ENCODE measurements at places on chromosomes 7 and 10.

DNA sequence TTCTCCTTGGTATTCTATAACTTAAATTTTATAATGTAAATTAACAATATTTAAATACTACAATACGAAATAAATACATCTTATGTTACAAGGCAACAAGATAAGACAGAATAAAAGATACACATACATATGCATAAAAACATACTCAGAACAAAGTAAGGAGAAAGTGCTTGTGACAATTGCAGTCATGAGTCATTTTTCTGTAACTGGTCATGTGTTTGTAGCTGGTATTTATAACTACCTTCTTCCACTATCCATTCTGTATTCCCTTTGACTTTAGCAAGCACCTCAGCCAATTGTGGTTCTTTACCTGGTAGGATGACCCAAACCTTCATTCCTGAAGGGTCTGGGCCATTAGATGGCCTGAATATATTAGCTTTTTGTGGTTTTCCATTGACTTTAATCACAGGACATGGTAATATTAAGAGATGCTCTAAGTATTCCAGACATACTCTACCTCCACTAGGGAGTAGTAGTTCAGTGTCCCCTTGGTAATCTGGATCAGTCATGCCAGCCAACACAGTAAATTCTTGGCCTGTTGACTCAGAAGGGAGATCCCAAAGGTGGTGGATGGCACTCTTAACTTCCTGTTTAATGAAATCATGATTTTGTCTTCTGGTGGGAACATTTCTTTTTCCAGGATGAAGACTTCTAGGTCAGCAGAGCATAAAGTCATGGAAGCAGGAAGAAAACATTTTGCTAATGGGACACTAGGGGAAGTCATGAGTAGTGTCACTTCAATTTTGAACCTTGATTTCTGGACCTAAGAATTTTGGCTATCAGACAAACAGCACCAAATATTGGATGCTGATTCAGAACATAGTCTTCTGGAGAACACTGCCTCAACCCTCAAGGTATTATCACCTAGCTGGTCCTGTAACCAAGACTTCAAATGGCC, 733.7 kb upstream of the IGFBP3 start:
- DNase-seq, result no peak

DNA sequence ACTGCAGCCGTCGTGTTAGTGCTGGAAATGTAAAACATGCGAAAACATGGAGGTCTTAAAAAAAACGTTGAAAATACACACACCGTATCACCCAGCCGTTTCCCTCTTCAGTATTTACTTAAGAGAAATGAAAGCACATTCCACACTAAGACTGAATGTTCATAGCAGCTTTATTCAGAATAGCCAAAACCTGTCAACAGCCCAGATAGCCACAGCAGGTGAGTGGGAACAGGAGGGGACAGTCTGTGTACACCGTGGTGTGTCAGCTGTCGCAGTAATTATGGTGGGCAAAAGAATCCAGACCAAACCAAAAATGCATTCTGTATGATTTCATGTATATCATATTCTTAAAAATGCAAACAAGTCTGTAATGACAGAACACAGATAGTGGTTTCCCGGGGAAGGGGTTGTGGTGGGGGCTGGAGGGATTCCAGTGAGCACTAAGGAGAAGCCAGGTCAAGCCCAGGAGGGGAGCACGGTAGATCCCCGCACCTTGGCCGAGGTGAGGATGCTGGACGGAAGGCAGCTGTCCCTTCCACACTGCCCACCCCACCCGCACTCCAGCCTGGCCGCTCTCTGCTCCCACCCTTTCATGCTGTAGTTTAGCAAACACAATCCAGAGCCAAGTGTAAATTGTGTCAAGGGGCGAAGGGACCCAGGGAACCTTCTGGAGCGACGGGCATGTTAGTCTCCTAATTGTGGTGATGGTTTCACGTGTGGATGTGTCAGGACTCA, 123.6 kb downstream of the NKX6-2 start:
- DNase-seq, result no peak

- no peak for DNase-seq
These were observed 22.3 kb downstream of the KLHDC10 start for GRCh38 chr7:130092598-130092997.

DNA sequence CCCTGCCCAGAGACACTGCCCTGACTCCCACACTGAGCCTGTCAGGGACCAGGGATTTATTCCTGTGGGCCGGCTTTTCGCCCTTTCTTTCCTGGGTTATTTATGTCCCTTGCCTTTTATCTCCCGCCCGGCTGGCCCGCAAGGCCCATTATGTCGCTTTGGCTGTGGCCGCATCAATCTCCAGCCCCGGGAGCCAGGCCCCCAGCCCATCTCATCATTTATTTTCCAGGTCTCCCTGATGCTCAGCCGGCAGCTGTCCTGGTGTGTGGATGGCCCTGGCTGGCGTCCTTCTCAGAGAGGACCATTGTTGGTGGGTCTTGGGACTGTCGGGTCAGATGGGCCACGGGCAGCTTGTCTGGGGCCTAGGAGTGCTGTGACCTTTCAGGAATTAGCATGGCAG, 82.3 kb downstream of the FAM241B start:
- DNase-seq, result no peak

GRCh38 chr7:114269714-114270113, 144.9 kb upstream of the FOXP2 start:
- no peak for DNase-seq

- DNase-seq, result no peak
These were observed 57.8 kb downstream of the MICU1 start for GRCh38 chr10:72567889-72568640.

GRCh38 chr7:139854124-139854511, 25.1 kb downstream of the TBXAS1 start:
- no peak for DNase-seq

- no peak for DNase-seq
These were observed 5.9 kb downstream of the HECW1 start for GRCh38 chr7:43118313-43118712.

- no peak for DNase-seq
These were observed 88.4 kb downstream of the FAS start for GRCh38 chr10:89078724-89079672.

- no peak for DNase-seq
These were observed 186.5 kb upstream of the SEMA3E start for GRCh38 chr7:83835424-83835823.

DNA sequence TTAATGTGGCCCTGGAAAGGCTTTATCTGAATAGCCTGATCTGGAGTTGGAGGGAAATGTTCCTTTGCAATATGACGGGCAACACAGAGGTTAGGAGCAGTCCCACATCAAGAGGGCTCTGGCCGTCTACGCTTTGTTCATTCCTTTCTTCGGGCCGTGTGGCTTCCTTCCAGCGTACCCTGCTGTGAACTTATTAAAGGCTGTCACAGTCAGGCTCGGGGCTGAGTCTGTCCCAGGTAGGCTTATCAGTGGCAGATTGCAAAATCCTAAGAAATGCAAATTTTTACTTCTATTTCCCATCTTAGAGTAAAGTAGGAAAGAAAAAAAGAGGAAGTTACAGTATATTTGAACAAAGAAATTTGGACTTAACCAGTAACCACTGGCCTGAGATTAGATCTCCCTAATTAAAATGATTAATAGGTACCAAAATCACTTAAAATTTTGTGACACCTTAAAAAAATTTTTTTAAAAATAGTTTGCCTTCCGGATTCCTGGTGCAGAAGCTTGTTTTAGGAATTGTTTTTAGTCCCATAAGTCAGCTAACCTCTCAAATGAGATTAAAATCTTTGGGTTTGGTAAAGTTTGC, 453.1 kb upstream of the MKI67 start:
- no peak for DNase-seq

DNA sequence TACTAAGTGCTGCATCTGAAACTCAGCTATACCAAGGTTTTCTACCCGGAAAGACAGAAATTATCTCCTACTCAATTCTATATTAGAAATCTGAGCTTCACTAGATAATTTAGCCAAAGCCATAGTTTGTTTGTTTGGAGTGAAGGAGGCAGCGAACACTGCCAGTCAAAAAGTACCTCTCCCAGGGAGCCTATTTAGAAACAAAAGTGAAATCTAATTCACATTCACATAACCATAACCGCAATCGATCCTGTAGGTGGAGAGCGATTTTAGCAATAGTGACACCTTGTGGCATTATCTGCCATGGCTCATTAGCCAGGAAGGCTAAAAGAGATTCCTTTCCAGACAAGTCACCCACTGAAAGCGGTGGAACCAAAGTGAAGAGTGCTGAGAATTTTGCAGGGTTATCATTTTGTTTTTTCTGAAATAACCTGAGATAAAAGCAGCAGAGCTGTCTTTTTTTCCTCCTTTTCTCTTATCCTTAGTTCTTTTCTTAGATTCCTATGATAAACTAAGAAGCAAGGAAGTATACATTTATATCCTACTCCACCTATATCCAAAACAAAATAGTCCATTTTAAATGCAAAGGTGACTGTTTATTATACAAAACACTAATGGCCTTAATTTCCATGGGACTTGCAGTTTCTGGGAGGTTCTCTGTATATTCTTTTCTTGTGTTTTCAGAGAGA, 83.7 kb upstream of the BET1 start:
- peak; percentile 7 for DNase-seq

GRCh38 chr10:69969977-69970376, 82.7 kb upstream of the MACROH2A2 start:
- no peak for DNase-seq

DNA sequence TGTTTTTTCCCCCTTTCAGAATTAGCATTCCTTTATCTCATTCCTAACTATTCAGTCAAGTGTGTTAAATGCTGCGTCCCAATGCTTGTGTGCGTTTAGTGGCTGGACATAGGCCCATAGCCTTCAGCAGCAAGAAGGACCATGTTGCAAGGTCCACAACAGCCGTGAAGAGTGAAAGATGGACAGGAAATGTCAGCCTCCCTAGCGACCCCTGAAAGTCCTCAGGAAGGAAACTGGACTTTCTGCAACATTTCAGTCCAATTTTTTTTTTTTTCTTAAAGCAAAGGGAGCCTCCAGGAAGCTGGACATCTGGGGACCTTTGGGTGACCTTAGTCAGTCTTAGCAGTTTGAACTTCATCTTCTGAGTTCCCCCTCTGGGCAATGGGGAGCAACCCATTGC, 550.7 kb upstream of the MGMT start:
- no peak for DNase-seq

GRCh38 chr10:51010977-51011376, 63.3 kb upstream of the PRKG1 start:
- no peak for DNase-seq

GRCh38 chr7:29000717-29001076, 42.6 kb upstream of the TRIL start:
- no peak for DNase-seq

DNA sequence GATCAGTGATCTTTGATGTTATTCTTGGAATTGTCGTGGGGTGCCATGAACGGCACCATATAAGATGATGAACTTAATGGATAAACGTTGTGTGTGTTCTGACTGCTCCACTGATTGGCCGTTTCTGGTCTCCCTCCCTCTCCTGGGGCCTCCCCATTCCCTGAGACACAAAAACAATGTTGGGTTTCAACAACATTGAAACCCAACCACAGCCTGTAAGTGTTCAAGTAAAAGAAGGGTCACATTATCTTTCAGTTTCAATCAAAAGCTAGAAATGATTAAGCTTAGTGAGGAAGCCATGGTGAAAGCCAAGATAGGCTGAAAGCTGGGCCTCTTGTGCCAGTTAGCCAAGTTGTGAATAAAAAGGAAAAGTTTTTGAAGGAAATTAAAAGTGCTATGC, 19.5 kb downstream of the EN2 start:
- DNase-seq, result no peak
